ENCODE measurements at places on chromosomes 4 and X.

- no peak for DNase-seq
These were observed 555.6 kb upstream of the FRG1 start for GRCh38 chr4:189385098-189385497.

DNA sequence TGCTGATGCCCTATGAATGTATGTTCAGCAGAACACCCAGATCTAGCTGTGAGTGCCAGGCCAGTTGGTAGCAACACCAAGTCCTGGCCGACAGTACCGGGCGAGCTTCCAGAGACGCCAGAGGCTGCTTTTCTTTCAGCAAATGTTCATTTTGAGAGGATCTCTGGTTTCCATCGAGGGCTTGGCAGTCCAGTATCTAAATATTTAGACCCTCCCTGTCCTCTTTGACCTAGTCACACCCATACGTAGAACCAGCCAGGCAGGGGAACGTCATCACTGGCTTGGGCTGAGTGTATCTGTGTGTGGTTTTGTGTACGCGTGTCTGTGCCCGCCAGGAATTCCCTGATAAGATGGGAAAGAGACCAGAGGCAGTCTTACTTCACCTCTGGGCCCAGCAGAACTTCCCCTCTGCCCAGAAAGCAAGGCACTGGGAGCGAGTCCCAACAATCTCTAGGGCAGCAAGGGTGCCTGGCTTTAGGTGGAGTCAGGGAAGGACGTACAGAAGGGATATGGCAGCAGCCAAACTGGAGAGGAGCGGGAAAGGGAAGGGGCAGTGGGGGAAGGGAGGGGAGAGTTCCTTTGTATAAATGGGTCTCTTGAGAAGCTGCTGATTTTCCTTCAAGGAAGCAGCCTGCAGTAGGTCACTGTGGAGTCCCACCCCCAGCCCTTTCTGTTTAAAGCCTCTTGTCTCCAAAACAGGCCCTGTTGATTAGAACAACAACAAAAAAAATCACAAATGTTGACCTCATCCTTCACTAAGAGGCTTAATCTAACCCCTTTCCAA, 15.0 kb upstream of the ELF4 start:
- no peak for DNase-seq

DNA sequence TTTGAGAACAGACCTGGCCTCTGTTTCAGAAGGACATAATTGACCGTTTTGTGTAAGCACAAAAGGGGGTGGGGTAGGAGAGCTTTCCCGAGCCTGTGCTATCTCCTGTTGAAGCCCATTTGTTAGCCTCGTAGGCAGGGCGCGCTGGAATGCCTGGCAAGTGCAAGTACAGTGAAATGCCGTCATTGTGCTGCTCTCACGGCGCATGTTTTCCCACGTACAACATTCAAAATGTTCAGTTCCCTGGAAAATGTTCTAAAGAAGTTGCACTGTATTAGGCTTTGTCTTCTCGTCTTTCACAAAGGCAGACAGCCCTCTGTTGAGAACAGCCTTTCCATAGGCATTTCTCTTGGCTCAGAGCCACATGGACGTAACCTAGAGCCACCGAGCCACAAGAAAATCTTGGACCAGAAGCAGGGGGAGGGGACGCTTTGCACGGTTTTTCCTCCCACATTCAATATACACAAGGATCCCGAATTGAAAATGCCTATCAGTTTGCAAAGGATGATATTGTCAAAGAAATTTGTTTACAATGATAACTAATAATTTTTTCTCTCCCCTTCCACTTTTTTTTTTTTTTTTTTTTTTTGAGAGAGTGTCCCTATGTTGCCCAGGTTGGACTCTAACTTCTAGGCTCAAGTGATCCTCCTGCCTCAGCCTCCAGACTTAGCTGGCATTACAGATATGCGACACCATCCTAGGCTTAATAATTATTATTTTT, 54.6 kb upstream of the RAPGEF2 start:
- DNase-seq, result no peak

GRCh38 chrX:122582280-122582974, 601.7 kb upstream of the GRIA3 start:
- DNase-seq, result no peak

DNA sequence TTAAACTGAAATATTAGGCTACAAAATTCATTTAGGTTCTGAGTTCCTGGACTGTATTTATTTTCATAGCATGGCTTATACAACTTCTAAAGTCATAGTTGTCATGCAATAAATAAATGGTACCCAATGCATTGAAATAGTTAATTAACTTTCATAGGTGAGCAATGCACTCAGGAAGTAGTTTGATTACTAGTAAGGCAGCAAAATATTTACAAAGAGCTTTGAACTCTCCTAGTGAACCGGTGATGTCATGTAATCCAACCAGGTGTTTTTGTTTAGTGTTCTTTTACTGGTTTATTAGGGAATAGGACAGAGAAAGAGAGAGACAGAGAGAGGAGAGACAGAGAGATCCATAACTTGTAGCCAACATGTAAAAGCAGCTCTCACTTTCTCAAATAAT, 228.6 kb upstream of the CTSO start:
- no peak for DNase-seq

DNA sequence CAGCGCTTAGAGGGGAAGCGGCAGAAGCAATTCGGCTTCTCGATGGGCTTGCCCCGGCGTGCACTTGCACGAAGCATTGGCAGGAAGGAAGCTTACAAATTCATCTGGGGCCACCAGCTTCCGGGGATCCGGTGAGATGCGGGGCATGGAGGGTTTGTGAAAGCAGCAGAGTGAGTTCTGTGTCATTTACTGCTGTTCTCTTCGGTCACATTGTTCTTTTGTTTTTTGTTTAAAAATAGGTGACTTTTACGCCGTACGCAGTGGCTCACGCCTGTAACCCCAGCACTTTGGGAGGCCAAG, 47.0 kb downstream of the ASMT start:
- no peak for DNase-seq

DNA sequence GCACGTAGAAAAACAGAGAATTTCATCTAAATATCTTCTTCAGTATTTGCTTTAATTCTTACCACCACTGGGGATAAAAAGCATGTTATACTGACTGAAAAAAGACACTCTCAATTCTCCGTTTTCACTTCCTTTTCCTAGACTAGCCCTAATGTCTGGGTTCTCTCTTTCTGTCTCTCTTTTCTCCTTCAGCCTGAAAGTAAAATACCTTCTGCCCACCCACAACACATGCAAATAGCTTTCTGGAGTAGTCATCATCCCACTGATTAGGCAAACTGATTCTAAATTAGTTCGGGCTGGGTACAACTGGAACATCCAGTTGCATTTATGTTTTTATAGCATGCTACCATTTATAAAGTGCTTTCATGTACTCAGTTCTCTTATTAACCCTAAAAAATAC, 142.4 kb upstream of the ANKRD50 start:
- DNase-seq, result no peak

- no peak for DNase-seq
These were observed 304.2 kb downstream of the ARHGAP24 start for GRCh38 chr4:85779165-85779564.

- DNase-seq, result no peak
These were observed 14.6 kb upstream of the WDR1 start for GRCh38 chr4:10131202-10131601.

- DNase-seq, result no peak
These were observed 664.0 kb upstream of the PCDH7 start for GRCh38 chr4:30056016-30056766.

GRCh38 chrX:120286733-120287512, 24.3 kb downstream of the TMEM255A start:
- no peak for DNase-seq

DNA sequence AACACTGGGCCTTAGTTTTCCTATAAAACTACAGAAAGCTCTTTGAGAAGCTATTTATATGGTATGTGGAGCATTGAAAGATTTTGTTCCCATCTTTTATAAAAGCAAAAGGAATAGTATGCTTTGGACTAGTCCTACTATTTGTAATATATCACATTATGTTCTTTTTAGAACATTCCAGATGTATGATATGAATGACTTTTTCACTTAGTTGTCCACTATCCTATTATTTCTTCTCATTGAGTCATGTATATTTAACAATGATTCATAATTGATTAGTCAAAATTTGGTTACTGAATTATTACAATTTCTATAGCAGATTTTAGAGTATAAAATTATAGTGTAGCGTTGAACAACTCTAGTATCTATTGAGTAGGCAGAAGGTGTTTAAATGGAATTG, 34.2 kb downstream of the RASSF6 start:
- DNase-seq, result no peak

- no peak for DNase-seq
These were observed 103.6 kb downstream of the SORBS2 start for GRCh38 chr4:185708348-185708747.

- DNase-seq, result no peak
These were observed 26.9 kb downstream of the NKX1-1 start for GRCh38 chr4:1379351-1379781.

DNA sequence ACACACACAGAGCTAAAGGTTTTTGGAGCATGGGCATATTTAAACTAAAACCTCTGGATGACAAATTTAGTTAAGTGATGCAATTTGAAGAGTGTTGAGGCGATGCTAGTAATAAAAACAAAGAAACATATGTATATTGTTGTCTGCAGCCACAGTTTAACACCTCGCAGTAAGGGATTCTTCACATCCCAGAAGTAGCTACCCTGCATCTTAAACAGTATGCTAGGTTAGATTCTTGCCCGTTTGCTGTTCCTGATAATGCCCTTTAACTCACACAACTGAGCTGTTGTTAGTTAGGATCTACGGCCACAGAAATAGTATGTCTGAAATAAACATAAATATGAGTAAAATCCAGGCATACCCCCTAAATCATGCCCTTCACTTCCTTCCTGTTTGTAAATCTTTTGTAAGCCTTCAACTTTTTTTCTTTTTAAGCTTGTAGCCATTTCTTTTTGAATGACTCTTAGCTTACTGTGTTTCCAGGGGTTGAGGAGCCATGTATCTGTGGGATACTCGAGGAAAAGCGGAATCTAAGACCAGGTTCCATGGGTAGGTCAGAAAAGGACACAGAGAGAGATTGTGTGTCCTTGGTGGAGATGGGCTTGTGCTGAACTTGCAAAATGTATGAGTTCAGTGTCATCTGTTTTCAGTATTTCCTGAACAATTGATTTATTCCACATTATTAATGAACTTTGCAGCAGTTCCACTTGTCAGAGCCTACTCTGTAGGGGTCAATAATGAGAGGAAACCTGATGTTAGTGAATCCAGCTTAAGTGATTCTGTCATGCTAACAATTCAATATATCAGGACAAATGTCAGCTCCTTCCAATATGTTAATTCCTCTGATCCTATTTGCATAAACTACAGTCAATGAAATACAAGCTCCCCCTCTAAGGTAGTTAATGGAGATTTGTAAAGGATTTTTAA, 349.6 kb downstream of the GPAT3 start:
- no peak for DNase-seq

GRCh38 chr4:128653527-128654444, 155.7 kb upstream of the JADE1 start:
- no peak for DNase-seq

- DNase-seq, result no peak
These were observed 111.0 kb downstream of the ASB9 start for GRCh38 chrX:15158736-15159406.

- no peak for DNase-seq
These were observed 446.9 kb downstream of the GRXCR1 start for GRCh38 chr4:43339435-43339834.

Data from stimulated activated CD8-positive, alpha-beta memory T cell treated with anti-CD3 and anti-CD28 coated beads, Interleukin-7, amount 100 ng/mL, for 1 hour (primary cell).